ENCODE measurements at places on chromosomes 5 and 9. TPM values are rescaled to one million over a fixed set of nuclear protein-coding genes. Genes with fewer than 3 reads are reported as not detected.

GRCh38 chr5:111655169-111655924 lies 101.6 kb downstream of the NREP start:
- no peak for DNase-seq

- no peak for DNase-seq
Measured at GRCh38 chr5:157607371-157608161, 32.0 kb upstream of the ADAM19 start.

- no peak for DNase-seq
Measured at GRCh38 chr5:149941795-149942194, 2.8 kb downstream of the PDE6A start.

- no peak for DNase-seq
Measured at GRCh38 chr9:2367970-2368369, 253.6 kb upstream of the VLDLR start.

GRCh38 chr5:142179776-142180387 lies 71.3 kb downstream of the NDFIP1 start:
- no peak for DNase-seq

FXN gene
- 26.1 TPM for total RNA-seq

PCDHB2 gene
- 28.6 TPM for total RNA-seq
